Stimulated activated CD8-positive, alpha-beta memory T cell treated with anti-CD3 and anti-CD28 coated beads, Interleukin-4, amount 100 ng/mL, for 4 hours (primary cell): ENCODE measurements at places on chromosomes 4 and X.

DNA sequence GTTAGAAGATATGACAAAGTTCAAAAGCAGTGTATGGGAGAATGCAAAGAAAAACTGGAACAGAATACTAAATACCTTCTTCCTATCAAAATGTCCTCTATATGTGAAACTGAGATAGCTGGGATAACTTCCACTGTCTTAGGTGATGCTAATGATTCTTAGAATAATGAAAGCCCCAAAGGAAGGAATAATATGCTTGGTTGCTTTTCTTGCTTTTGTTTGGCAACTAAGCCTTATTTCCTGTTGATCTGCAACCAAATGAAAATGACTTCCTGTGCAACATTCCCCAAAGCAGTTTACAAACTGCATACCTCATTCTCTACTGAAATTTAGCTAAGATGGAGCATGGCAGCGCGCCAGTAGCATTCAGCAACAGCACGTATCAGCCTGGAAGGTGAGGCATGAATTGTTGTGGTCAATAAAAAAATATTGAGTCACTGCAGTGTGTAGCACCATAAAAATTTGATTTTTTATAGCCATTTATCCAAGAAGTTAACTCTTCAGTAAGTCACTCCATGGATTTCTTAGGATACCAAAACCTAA, 18.7 kb downstream of the NDNF start:
- no peak for DNase-seq

DNA sequence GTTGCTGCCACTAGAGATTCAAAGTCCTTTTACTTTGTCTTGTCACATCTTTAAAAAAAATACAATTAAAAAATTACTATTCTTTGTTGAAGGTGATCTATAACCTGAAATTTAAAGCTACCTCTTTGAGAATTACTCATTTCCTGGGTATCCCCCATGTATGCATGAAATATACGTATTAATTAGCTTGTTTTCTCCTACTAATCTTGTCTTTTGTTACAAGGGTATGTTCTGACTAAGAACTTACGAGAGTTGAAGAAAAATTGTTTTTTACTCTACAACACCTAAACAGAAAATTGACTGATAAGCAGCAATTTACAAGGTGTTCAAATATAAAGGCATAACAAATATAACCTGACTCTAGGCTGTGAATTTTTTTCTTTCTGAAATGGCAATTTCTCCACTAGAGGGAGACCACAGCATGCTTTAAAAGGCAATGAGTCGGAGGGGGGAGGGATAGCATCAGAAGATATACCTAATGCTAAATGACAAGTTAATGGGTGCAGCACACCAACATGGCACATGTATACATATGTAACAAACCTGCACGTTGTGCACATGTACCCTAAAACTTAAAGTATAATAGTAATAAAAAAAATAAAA, 249.6 kb downstream of the OPHN1 start:
- DNase-seq = no peak

- no peak for DNase-seq
Measured at GRCh38 chrX:10138726-10139125, 18.0 kb upstream of the CLCN4 start.

DNA sequence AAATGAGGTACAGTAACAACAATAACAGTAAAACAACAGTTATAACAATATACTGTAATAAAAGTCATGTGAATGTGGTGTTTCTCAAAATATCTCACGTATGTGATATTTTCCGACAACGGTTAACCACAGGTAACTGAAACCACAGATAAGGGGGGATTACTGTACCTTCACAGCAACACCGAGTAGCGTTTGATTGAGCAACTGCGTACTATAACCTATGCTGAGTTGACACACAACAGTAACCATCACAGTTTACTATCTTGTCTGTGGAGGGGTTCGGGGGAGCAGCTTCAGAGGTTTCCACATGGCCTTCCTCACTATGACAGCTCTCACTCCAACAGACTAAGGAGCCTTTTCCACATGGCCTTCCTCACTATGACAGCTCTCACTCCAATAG, 13.4 kb downstream of the RBMX2 start:
- no peak for DNase-seq

GRCh38 chr4:77014256-77014655, 61.5 kb downstream of the CCNI start:
- no peak for DNase-seq

DNA sequence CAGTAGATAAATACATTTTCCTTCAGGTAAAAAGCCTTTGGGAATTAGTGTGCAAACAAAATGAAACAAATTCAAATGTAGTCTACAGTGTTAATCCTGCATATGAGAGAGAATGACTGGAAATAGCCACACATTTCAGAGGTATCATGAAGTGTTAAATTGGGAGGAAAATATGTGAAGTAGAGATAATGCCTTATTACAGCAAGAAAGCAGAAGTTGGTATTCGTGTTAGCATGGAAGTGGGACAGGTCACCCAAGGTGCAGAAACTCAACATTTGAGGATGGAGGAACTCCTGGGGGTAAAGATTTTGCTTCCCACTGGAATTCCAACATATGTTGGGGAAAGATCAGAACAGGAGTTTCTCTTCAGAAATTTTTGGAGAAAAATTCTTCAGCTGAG, 51.3 kb downstream of the EMCN start:
- DNase-seq = no peak

DNA sequence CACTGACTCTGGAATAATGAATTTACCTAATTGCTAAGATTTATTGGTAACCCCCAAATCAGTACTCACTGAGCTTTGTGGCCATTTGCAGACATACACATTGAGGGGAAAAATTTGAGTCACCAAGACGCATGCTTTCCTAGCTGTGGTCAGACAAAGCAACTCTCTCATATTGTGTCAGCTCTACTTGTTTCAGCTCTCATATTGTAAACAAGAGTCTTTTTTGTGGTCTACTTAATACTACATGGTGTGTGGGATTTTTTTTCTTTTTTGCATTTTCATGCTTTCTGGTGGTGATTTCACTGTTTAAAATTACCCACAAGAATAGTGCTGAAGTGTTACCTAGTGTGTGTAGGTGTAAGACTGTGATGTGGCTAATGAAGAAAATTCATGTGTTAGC, 428.2 kb upstream of the GALNT7 start:
- DNase-seq = no peak

DNA sequence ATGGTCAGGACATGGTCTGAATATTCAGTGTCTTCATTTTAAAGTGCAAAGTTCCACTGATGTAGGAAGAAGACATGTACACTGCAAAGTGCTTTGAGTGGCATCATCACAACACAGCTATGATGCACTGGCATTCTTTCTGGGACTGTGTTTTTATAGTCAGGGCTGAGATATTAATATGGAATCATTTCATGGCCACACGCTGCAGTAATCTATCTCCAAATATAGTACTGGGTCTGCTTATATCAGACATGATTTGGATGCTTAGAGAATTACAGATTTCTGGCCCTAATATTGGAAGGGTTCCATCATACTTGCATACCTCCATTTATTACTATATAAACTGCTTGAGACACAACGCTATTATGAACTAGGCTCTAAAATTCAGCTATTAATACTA, 1170.9 kb downstream of the NLGN4X start:
- DNase-seq = no peak

- DNase-seq = no peak
Measured at GRCh38 chr4:25638806-25639205, 16.8 kb upstream of the SLC34A2 start.
